Skeletal muscle tissue (tissue), 5 donors: ENCODE measurements at places on chromosomes 6 and 20. TPM values are rescaled to one million over a fixed set of nuclear protein-coding genes. Genes with fewer than 3 reads are reported as not detected.

The NCOA5 gene
- total RNA-seq: 10.4 TPM

The BACH2 gene
- 3.7 TPM for total RNA-seq

The RAD21L1 gene
- total RNA-seq: not detected

The HLA-DRB1 gene
- total RNA-seq: 28.7 TPM

The IL20RA gene
- 9.9 TPM for total RNA-seq

The RPS6KA2 gene
- total RNA-seq: 10.4 TPM

The DEFB127 gene
- total RNA-seq: not detected

The TRDN gene
- total RNA-seq: 73.1 TPM

The TEAD3 gene
- total RNA-seq: 6.8 TPM

The CENPW gene
- 4.2 TPM for total RNA-seq

The SLC22A3 gene
- total RNA-seq: 8.4 TPM
